ENCODE measurements at places on chromosomes 2 and 18.

- DNase-seq, result no peak
These were observed 44.7 kb downstream of the GLI2 start for GRCh38 chr2:120780402-120780801.

DNA sequence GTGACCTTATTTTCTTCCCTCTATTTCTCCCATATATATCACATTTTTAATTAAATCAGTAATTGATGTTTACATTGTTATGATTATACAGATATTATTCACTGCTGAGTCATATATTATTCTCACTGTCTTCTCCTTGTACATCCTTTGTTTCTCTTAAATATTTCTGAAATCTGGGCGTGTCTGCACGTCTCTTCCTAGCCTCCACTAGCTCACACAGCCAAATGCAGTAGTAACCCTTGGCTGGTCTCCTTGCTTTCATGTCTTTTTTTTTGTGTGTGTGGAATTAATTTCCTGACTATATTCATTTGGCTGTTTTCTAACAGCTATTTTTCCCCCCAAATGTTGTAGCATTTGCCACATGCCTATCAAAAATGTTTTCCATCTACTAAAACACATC lies 15.8 kb downstream of the CCNYL1 start:
- no peak for DNase-seq

GRCh38 chr2:54430649-54431048 lies 25.5 kb upstream of the SPTBN1 start:
- no peak for DNase-seq

GRCh38 chr18:77249569-77250500 lies at the start of gene GALR1:
GALR1 (plus strand) TSS chr18:77249848; CDS start chr18:77250549, 701 bp downstream.
- no peak for DNase-seq

GRCh38 chr2:3433339-3433699 lies 53.8 kb downstream of the TRAPPC12 start:
- no peak for DNase-seq

DNA sequence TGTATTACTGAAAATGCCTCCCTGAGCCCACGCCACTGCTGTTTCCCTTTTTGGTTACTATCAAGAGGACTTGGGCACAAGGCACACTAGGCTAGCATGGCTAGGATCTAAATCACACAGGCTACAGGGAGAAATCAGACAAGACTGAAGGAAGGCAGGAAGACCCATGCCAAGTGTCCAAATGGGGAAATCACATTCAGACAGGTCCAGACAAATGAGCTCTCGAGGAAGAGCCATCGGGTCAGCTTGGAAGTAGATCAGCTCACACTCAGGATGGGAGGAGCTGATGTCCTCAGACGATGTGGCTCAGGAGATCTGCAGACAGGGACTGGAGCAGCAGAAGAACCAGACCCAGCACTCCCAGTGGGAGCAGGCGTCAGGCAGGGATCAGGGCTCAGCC lies 113.2 kb downstream of the COL6A3 start:
- no peak for DNase-seq

- DNase-seq, result no peak
These were observed 811.3 kb downstream of the CPS1 start for GRCh38 chr2:211367711-211368110.

DNA sequence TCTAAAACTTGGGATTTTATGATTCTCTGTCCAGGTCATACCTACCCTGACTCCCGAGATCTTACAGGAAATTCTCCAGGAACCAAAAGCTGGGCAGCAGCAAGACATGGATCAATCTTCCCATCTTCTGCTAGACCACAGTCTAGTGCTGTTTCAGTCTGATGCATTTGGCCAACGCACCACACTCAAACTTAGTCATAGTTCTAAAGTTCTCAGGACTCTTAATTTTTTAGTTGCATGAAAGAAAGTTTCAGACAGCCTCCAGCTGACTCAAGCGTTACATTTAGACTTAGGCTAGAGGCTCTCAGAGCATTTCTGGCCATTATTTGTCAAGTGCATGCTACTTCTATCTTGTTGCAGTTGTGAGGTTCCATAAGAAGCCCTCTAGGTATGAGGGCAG lies 230.1 kb upstream of the CCDC150 start:
- DNase-seq, result no peak
